ENCODE measurements at places on chromosomes 13 and 19. TPM values are rescaled to one million over a fixed set of nuclear protein-coding genes. Genes with fewer than 3 reads are reported as not detected.

GRCh38 chr19:18659281-18660050 is 22.6 kb downstream of the KLHL26 start:
- no peak for DNase-seq

GRCh38 chr19:31678421-31678820 is 329.2 kb upstream of the TSHZ3 start:
- DNase-seq = no peak

Gene ADAT3
- 5.3 TPM for total RNA-seq

Gene FUT3
- total RNA-seq = 0.67 TPM

GRCh38 chr13:48653472-48653939 is at the start of gene CYSLTR2:
Gene CYSLTR2 (plus strand): TSS chr13:48653929. CDS start chr13:48706818, 52,889 bp downstream.
- no peak for DNase-seq

Gene C19orf81
- not detected for total RNA-seq

DNA sequence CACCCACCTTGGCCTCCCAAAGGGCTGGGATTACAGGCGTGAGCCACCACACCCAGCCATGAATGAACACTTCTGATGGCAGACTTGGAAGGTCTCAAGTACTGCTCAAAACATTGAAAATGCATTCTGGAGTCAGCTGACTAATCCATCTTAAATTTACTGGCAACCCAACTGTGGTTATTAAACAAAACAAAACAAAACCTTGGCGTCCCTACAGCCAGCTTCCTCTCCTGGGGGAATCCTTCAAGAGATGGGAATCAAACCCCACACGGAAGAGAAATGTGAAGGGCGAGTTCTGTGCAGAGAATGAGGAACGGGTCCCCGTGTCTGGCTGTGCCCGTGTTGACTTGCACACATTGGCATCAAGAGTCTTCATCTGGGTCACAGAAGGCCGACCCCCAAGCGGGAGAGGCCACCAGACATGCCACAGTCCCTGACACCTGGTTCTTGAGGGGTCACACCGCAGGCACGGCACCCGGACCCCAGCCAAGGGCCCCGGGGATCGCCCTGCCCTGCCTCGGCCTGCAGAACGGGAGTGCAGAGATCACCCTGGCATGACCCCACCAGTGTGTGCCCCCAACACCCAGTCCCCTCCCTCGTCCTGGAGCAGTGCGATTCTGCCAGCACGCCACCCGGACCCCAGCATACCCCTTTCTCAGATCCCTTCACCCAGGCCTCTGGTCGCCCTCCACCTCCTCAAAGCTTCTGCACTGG is 3.2 kb downstream of the MAP2K2 start:
- no peak for DNase-seq

DNA sequence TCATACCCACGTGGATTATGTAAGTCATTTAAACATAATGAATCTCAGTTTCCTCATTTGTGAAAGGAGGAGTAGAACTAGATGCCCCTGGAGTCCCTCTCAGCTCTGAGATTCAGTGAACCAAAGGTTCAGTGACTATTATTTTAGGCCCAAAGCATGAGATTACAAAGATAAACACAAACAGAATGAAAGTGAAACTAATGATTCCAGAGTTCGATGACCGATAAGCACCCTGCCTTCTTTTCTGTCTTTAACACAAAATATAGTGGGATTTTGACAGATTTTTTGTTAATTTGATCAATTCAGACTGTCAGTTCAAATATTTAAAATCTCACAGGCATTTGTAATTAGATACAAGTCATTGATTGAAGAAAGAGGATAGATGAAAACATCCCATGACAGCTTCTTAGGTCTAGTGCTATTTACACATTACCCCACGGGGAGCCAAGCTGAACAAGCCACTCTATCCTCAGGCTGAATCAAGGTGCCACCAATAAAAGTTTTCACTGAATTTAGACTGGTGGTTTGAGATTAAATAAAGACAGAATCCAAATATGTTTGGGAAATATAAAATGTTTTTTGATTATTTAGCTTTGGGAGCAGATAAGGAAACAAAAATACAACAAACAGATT is 64.6 kb upstream of the RAP2A start:
- DNase-seq = no peak

Gene SYDE1
- 11.0 TPM for total RNA-seq

Gene CEP89
- 21.5 TPM for total RNA-seq

Gene FGF22
- not detected for total RNA-seq

GRCh38 chr13:108407495-108407894 is 138.0 kb downstream of the TNFSF13B start:
- DNase-seq = no peak

Gene ZNF628
- 10.0 TPM for total RNA-seq

- DNase-seq = no peak
Observed at GRCh38 chr13:49616676-49617065, 11.6 kb upstream of the ARL11 start.

Gene SIGLEC8
- total RNA-seq = not detected

Gene KCTD4
- total RNA-seq = 0.83 TPM

- DNase-seq = no peak
Observed at GRCh38 chr13:100302391-100302790, 213.5 kb downstream of the PCCA start.

Gene CRTC1
- total RNA-seq = 8.2 TPM

DNA sequence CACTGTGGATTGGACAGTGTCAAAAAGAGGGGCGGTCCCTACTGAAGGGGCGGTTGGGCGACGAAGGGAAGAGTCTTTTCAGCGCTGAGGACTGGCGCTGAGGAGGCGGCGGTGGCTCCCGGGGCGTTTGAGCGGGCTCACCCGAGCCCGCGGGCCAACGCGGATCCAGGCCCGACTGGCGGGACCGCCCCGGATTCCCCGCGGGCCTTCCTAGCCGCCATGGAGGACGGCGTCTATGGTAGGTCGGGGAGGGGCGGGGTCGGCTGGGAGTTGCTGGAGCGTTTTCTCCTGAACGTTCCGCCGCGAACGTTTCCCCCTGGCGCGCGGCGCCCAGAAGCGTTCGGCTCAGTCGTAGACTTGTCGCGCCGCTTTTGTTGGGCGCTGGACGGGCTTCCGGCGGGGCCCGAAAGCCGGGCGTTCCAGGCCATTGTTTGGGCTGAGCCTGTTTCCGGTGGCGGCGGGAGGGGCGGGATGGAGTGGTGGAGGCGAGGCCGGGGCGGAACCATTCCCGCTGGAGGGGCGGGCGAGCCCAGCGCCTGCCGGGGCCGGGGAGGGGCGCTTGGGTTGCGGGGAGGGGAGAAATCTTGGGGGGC is at the start of gene CYTH2:
TSS of gene CYTH2 (plus strand) at position 81 of the 593 bp plus-strand sequence. CDS start at position 220, 139 bp downstream.
- DNase-seq = peak; percentile 79

Gene SYNGR4
- total RNA-seq = not detected

- DNase-seq = no peak
Observed at GRCh38 chr13:94886191-94886590, 173.8 kb upstream of the SOX21 start.

DNA sequence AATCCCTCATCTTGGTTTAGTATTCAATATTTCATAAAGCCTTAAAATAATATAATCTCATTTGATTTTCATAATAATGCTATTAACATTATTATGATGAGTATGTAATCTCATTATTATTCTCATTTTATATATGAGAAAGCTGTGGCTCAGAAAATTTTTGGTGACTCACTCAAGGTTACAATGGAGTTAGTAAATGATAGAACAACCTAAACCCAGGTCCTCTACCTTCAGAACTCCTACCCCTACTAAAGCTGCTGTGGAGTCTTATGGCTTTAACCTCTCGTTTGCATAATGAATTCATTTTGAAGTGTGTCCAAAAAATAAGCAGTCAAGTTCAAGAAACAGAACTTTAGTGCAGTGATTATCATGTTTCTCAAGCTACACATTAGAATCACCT is 226.3 kb downstream of the TBC1D4 start:
- DNase-seq = no peak

DNA sequence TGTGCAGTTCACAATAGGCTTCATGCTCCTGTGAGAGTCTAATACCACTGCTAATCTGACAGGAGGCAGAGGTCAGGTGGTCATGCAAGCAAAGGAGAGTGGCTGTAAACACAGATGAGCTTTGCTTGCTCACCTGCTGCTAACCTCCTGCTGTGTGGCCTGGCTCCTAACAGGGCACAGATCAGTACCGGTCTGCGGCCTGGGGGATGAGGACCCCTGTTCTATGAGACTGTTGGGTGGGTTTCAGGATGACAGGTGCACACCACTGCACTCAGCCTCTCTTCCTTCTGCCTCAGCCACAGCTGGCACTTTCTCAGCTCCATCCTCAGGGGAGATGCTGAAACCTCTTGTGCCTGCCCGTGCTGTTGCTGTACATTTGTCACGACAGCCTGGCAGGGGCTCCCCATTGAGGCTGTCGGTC is 9.7 kb downstream of the CLEC4G start:
- DNase-seq = no peak

DNA sequence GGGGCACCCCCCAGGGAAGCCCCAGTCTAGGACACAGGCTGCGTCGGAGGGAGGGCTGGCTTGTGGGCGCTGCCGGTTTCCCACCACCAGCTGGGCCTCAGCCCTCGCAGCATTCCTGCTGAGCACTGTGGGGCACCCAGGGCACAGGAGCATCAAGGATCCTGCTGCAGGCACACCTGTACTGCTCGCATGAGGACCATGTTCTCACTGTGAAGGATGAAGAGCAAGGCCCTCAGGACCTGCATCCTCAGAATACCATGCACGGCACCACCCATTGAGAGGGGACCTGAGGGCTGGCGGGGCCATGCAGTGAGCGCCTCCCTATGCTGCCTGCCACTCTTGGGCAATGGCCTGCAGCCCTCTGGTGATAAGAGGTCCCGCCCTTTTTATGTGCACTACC is 31.4 kb downstream of the TUBA3C start:
- no peak for DNase-seq

Gene CEACAM7
- total RNA-seq = not detected

DNA sequence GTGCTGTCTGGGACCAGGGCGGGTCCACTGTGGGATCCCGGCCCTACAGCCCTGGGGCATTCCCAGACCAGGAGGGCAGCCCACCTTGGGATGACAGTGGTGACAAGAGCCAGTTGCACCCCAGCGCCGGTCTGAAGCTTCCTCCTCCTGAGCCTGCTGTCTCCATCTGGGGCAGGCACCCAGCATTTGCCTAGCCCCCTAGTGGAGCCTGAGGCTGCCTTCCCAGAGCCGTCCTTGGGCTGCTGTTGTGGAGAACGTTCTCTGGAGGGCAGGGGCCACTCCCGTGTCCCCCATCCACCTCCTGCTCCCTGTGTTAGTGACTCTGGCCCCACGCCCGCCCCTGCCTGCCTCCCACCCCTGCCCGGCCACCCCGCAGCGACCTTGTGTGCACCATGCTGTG is 148.5 kb downstream of the KDM4B start:
- DNase-seq = no peak

- no peak for DNase-seq
Observed at GRCh38 chr13:111901267-111901915, 165.6 kb upstream of the SOX1 start.

DNA sequence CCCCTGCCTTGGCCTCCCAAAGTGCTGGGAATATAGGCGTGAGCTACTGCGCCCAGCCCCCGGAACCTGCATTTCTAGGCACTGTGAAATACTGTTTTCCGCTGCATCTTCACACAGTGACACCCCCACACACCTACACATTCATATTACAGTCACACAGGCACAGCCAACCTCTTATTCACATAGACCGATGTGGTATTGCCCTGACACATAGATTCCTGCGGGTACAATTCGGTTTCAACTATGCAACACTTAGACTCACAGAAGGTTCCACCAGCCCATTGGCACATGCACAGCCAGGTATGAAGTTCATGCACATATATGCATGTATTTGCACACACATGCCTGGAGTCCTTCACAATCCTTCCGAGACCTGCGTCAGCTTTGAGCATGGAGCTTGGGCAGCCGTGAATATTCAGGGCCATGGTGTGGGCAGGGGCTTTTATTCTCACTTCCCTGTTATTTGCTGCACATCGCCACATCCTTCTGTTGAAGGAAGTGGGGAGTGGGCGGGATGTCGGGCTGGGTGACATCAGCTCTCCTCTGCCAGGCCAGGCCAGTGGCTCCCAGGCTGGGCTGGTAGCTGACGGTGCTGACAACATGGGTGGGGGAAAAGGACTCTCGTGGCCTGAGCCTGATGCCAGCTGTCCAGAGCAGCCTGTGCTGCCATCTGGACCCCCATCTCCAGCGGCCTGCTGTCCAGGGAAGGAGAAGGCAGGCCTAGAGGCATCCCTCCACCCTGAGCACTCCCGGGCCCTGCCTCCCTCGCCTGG is 5.4 kb upstream of the CDC37 start:
- no peak for DNase-seq

Gene GPR12
- total RNA-seq = not detected

DNA sequence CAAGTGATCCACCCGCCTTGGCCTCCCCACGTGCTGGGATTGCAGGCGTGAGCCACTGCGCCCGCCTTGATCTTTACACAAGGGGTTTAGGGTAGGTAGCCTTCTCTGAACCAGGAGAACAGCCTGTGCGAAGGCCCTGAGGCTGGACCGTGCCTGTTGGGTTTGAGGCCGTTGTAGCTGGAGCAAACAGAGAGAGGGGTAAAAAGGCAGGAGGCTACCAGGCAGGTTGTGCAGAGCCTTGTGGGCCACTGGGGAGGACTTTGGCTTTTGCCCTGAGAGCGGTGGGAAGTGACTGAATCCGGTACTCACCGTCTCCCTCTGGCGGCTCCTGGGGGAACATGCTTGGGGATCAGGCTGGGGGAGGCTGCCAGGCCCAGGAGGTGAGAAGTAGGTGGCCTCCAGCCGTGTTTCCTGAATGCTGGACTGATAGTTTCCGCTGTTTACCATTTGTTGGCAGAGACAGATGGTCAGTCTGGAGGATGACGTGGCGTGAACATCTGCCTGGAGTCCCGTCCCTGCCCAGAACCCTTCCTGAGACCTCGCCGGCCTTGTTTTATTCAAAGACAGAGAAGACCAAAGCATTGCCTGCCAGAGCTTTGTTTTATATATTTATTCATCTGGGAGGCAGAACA is 24.6 kb downstream of the SPC24 start:
- no peak for DNase-seq

GRCh38 chr13:49777746-49778614 is 14.5 kb downstream of the KPNA3 start:
- no peak for DNase-seq

Gene ZNF525
- total RNA-seq = 11.7 TPM

GRCh38 chr13:75369981-75370380 is 112.0 kb downstream of the TBC1D4 start:
- no peak for DNase-seq

- no peak for DNase-seq
Observed at GRCh38 chr13:110454956-110455355, 106.6 kb downstream of the RAB20 start.

DNA sequence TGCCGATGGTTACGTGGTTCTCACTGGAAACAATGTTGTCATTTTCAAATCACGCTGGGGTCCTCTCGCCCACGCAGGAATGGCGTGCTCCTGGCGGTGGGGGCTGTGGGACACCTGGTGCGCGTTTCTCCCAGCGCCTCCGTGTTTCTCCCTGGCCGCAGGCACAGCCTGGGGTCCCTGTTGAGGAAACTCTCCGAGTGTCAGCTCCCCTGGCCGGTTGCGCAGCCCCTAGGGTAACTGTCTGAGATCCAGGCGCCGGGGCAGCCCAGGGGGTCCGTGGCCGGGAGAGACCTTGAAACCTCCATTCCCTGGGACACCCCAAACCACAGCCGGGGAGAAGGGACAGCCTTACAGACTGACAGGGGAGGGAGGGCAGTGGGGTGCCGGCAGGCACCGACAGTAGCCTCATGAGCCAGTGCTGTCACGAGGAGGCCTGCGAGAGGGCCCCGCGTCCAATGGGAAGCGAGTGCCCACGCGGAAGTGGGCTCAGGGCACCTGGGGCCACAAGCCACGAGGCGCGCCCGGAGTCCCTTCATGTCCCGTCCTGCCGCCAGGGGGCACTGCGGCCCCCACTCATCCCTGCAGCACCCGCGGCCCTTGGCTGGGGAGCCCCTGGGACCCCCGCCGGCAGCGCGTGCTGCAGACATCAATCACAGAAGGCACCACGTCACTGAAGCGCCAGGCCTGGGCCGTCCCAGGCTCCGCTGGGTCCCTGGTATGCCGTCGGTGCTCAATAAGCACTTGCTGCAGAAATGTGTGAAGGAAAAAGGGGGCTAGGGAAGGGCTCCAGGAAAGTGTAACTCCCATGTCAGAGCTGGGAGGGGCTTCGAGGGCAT is 9.5 kb downstream of the ADAMTSL5 start:
- no peak for DNase-seq

Data from mammary epithelial cell (primary cell).